ENCODE measurements at places on chromosomes 3 and 15.
A peak's percentile ranks its signal among the peaks of the same experiment; 100 is the strongest.

DNA sequence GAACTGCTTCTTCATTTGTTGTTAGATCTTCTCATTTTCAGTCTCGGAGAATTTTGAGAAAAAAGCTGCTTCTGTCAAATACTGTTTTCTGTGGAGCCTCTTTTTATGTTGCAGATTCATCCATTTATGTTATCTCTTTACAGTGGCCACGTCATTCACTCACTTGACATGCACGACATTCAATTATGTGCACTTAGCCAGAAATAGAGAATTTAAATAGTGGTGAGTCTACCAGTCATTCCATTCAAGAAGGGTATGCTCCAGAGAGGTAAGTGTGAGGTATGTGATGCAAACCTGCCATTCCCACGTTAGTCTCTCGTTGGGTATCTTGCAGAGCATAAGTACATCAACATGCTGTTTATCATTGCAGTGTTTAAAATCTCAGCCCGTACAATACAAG, 9.8 kb downstream of the ARPP19 start:
- no peak for DNase-seq

DNA sequence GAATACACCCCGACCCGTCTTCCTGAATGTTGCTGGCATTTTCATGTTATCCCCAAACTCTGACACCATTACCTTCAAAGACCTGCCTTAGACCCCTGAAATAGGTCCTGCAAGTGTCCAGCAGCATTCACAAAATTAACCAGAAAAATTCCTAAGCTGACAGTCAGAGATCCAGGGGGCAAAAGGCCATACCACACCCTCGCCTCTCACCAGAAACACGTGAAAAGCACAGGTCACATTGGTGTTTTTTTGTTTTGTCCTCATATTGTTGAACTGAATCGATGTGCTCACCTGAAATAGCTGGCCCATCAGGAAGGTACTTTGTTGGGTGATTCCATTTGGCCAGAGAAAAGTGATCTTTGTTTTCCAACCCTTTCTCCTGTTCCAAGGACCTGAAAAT, 113.1 kb upstream of the HES1 start:
- DNase-seq = no peak

DNA sequence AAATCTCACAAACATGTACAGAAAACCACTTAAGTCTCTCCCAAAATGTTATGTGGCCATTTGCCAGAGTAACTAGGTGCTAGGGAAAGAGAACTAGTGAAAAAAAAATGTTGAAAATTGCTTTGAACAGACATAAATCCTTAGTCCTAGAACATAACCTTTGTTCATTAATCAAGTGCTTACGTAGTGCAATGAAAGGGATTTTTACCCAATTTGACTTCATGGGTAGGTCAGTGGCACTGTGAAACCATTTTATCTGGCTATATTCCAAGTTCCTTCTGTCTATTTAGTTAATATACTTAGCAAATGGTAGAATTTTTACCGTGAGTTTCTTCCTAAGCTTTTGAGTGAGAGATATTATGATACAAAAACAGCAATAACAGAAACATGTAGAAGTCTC, 209.4 kb downstream of the DIPK2A start:
- no peak for DNase-seq

DNA sequence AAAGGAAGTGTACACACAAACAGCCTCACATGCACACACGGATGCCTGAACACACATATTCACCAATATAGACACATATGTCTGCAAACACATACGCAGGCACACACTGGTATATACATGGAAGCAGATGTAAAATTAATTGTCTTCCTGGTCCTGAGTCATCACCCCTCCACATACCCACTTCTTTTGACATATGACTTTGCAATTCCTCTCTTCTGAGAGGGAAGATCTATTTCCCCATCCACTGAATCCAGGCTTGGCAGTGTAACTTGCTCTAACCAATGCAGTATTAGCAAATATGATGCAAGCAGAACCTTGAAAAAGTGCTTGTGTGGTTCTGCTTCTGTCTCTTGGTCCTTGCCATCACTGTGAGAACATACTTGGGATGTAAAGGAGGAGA, 76.8 kb upstream of the HRH1 start:
- DNase-seq = no peak

DNA sequence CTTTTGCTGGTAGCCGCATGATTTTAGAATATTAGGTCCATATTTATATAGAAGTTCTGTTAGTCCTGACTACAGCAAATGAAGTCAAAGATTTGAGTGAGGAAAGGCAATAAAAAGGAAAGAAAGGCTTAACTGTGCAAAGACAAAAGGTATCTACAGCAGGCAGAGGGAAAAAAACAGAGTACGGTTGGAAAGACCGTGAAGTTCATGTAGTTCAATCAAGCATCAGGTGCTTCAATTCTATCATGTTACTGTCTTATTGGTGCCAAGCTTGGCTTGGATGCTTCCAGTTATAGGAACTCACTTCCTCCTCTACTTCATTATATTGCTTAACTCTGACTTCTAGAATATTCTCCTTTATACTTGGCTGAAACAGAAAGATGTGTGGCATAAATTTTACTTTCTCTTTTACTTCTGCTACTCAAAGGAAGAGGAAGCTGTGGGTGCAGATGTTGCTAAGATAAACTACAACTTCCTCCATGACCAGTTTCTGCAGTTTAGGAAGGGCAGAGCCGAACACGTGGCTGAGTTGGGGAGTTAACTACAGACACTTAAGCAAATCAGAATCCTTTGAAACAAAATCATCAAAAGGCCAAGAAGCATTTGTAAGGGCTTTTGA, 72.6 kb upstream of the ZBED2 start:
- DNase-seq = no peak

- DNase-seq = no peak
These were observed 365.6 kb downstream of the PTPRG start for GRCh38 chr3:61926923-61927322.

DNA sequence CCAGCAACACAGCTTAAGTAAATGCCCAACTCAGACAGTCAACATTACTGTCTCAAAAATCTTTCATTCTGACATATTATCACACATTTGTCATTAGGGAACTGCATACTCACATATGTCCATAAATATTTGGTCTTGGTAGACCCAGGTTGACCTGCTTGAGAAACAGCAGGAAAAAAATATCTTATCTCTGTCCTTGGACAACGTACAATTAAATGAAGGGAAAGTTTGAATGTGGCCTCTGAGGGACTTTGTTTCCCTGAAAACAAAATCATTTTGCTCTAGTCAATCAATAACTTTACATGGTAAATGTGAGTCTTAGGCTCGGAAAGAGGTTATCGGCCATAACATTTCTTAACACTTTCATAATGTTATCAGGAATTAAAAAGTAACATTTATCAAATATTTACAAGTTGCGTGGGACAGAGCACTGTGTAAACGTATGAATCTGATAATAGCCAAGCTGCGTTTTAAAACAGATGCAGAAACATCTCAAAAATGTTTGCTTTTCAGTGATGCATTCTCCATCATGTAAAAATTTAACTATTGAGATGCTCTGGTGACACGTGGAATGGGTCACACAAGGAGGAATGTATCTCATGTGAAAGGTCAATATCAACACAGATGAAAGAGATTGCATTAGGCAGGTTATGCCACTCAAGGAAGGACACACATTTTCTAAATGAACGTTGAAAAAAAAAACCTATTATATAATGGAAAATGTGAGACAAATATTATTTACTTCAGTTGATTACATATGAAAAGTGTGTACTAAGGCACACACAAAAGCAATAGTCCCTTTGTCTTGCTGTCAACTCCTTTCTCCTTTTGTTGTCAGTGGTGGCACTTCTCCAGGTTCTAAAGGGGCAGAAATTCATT, 304.4 kb downstream of the WDR72 start:
- no peak for DNase-seq

DNA sequence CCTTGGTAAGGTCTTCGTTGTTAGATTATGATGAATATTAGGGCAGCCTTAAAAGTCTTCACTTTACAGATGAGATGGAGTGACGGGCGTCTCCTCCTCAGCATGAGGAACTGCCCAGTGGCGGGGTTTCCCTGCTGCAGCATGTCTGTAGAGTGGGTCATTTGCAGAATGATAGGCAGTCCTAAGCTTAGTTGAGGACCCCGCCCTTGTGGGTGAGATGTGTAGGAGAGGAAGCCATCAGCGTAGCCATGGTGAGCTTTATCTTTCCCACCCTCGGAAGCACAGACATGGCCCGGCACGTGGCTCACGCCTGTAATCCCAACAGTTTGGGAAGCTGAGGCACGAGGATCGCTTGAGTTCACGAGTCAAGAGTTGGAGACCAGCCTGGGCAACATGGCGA, 877 bp downstream of the NIT2 start:
- peak; percentile 29 for DNase-seq

- DNase-seq = no peak
These were observed 403.9 kb upstream of the LMCD1 start for GRCh38 chr3:8097690-8098089.

- DNase-seq = no peak
These were observed 151.1 kb downstream of the NUP210 start for GRCh38 chr3:13268961-13269441.

DNA sequence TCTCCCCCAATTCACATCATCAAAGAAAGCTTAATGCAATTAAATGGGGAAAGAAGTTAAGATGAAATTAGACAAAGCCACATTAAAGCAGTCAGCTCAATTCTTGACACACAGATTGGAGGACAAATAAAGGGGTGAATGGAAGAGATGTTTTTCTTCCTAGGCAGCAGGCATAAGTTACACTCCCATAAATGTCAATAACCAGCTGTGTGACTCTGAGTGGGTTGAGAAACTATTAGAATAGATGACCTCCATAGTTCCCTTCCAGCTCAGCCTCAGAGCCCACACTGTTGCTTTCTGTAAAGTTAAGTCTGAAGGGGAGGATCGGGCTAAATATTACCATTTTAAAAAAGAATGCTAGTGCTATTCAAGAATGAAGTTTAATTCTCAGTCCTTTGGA, 71.0 kb downstream of the THBS1 start:
- DNase-seq = no peak

GRCh38 chr3:32455609-32456428, 46.8 kb downstream of the CMTM6 start:
- no peak for DNase-seq

- no peak for DNase-seq
These were observed 121.9 kb downstream of the SLCO3A1 start for GRCh38 chr15:91975241-91975978.

DNA sequence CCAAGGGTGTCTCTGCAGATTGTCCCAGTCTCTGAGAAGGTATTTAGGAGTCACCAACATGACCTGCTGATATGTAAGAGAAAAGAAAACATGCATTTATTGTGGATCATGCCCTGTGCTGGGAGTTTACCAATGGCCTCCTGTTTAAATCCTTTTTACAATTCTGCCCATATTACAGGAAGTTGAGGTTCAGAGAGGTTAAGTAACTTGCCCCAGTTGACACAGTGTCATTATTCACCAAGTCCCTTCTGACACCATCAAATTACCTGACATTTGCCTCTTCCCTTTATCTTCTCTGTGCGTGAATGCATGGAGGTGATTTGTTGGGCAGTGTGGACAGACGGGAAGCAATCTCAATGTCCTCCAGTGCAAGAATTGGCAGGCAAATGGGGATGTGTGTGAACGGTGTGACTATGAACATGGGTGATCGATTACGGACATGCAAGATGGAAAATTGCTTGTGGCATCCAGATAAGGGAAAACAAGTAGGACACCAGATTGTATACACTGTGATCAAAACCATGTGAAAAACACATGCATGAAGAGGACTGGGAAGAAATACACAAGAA, 27.3 kb downstream of the ZNF710 start:
- no peak for DNase-seq

DNA sequence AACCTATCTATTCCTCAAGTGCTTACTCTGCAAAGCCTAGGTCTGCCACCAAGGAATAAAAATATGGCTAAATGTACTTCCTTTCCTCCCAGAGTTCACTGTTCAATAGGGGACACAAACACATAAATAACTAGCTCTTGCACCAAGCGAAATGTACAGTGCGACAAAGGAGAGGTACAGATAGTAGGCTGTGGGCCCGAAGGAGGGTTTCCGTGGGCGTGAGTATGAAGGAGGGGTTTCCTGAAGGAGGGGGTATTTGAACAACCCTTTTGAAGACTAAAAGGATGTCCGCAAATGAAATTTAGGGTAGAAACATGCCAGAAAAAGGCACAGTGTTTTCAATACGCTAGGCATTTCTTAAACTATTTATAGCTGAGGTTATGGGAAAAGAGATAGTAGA, 207.9 kb downstream of the LPP start:
- no peak for DNase-seq

DNA sequence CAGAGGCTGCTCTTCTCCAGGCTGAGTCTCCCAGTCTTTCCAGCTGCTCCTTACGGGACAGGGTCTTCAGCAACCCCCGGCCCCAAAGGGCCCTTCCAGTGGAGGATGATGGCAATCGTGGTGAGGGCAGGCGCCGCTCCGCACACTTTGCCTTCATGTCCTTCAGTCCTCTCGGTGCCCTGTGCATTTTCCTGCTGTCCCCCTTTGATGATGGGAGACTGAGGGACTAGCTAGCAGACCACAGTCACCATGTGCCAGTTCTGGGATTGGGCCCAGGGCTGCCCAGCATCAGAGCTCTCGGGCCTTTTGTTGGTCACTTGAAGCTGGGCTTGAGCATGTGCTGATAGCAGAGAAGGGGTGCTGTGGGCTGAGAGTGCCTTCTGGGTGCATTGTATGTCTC, 8.8 kb upstream of the TXNRD3 start:
- no peak for DNase-seq

GRCh38 chr3:130312374-130312773, 33.1 kb upstream of the COL6A5 start:
- DNase-seq = no peak

DNA sequence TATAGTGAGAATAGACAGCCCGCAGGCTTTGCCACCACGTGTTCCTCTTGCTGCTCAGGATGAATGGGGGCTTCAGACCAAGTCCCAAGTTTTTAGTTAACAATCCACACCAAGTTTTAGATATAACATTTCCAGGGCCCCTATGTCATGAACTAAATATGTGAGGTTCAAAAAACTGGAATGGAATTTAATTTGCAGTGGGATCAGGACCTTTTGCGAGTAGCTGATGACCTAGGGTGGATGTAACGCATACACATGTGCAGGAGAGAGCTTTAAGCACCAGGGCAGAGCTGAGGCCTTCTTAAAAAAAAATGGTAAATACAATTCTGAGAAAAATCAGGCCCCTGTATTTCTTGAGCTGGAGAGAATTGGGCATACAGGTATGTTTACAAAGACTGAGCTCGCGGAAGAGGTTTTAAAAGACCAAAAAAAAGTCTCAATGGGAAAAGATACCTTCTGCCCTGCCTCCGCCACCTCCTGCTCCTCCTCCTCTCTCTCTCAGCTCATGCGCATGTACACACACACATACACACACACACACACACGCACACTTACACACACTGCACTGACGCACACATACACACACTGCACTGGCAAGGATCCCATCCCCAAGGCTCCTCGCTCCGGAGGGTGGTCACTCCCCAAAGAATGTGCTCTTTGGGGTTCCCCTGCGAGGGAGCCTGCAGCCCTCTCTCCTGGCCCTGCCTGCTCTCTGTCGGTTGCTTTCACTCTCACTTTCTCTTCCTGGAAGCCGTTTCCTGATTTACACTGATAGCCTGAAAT, 48.2 kb upstream of the IGF1R start:
- DNase-seq = peak; percentile 70

- DNase-seq = no peak
These were observed 6.7 kb downstream of the CMTM8 start for GRCh38 chr3:32245200-32245599.
